ENCODE measurements at places on chromosomes 6 and 20.
A peak's percentile ranks its signal among the peaks of the same experiment; 100 is the strongest.

- DNase-seq, result no peak
Measured at GRCh38 chr20:9474835-9475415, 39.5 kb upstream of the LAMP5 start.

DNA sequence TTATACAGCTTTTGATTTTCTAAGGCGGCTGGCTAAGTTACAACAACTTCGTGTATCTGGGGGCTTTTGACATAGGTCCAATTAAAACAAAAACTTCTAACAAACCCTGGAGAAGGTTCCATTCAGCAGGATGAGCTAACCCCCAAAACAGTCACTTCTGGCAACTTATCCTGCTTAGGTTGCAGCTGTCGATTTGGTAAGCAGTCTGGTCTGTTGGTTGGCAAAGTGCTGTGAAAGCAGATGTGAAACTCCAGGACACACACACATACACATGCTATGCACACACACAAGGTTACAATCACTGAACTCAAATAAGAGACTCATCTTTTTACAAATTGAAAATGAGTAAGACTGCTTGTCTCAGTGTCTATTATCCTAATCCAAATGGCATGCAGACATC, 119.0 kb upstream of the STMND1 start:
- DNase-seq, result no peak

DNA sequence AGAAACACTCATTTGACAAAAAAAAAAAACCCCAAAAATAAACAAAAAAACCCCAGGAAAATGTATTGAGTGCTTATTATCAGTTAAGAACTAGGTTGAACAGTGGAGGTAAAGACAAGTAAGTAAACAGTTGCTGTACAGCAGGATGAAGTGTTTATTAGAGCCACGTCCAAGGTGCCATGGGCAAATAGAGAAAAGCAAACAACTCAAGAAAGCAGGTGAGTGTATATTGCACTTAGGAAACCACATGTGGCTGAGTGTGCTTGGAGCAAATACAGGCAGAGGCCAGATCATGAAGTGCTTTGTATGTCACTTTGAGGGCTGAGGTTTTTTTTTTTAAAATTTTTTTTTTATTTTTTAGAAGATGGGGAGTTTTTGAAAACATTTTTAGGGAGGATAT, 98.3 kb downstream of the MACROD2 start:
- no peak for DNase-seq

- DNase-seq, result no peak
Measured at GRCh38 chr6:44049163-44049988, 77.9 kb downstream of the MRPL14 start.

- DNase-seq, result peak; percentile 57
Measured at GRCh38 chr20:49318430-49319207, 40.8 kb upstream of the ZNFX1 start.

DNA sequence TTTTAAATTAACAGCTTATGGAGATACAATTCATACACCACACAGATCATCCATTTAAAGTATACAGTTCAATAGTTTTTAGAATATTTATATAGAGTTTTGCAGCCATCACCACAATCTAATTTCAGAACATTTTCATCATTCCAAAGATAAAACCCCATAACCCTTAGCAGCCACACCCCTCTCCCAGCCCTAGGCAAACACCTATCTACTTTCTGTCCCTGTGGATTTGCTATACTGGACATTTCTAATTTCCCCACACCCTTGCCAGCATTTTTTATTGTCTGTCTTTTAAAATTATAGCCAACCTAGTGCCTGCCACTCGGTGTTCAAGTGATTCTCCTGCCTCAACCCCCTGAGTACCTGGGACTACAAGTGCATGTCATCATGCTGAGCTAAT, 23.0 kb upstream of the AKAP7 start:
- no peak for DNase-seq

- DNase-seq, result no peak
Measured at GRCh38 chr20:17358854-17359253, 132.0 kb downstream of the PCSK2 start.

DNA sequence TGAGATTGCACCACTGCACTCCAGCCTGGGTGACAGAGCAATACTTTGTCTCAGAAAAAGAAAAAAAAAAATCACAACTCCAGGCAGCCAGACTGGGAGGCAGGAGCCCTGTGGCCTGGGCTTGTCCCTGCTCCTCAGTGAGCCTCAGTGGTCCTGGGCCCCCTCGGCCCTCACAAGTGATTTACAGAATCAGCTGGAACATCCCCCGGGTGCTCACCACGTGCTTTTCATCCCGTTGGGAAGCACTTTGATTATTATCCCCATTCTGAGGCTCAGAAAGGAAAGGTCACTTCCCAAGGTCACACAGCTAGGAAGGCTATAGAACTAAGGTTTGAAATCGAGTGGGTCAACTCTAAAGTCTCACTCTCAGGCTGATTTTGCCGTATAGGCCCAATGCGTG, 43.1 kb upstream of the TLDC2 start:
- no peak for DNase-seq

DNA sequence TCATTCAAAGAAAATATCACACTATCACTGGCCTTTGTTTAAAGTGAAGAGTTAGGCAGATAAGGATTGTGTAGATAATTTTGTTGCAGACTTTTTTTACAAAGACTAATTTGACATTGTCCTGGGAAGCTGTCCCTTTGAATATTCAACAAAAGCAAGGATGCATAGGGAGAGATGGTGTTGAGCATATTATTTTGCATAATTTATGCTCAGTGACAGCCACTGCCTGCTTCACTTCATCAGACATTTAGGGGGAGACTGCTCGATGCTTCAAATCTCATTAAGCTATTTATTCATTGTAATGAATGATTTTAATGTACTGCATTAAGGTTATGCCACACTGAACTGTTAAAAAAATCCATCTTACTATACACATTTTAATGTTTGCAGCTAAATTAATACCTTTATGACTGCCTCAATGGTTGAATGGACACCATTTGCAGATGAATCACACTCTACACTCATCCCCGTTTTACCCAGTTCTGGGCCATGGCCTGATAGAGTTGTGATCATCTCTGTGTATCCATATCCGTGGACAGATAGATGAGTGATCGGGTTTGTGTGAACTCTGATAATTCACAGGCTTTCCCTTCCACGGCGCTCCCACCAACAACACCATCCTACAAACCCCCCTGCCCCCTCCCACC, 128.0 kb downstream of the CDH4 start:
- no peak for DNase-seq

All from neural progenitor cell (in vitro differentiated cells).